ENCODE measurements at places on chromosomes 5 and 9.

DNA sequence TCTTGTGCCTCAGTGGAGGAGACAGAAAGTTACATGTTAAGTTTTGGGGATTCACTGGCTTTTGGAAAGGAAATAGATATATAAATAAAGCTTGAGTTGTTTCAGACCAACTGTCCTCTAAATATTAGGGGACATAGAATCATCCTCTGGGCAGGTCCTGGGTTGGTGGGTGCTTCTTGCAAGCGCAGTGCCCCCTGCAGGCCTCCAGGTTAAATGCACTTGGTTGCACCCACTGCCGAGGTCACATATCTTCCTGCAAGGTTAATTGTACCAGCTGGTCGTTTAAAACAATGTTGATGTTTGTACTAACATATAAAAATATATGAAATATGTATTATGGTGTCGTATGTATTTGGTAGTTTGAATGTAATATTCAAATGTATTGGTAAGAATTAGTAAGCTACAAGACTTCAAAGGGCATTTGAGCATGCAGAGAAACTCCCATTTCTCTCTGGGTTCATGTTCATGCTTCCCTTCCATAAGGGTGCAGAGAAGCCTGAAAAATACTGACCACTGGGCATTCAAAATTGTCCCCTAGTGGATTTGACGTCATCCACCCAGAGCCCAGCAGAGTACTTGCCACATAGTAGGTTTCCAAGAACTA is 87.0 kb downstream of the ZNF618 start:
- DNase-seq, result peak; percentile 1

GRCh38 chr5:66170195-66170919 is 26.3 kb downstream of the SREK1 start:
- DNase-seq, result no peak

- no peak for DNase-seq
Measured at GRCh38 chr5:75214928-75215327, 21.8 kb downstream of the ANKRD31 start.

- DNase-seq, result no peak
Measured at GRCh38 chr9:133943036-133943780, 48.9 kb downstream of the VAV2 start.

- DNase-seq, result no peak
Measured at GRCh38 chr5:118611332-118611945, 376.9 kb downstream of the DTWD2 start.

GRCh38 chr5:135440916-135441315 is 6.2 kb downstream of the DCANP1 start:
- no peak for DNase-seq

DNA sequence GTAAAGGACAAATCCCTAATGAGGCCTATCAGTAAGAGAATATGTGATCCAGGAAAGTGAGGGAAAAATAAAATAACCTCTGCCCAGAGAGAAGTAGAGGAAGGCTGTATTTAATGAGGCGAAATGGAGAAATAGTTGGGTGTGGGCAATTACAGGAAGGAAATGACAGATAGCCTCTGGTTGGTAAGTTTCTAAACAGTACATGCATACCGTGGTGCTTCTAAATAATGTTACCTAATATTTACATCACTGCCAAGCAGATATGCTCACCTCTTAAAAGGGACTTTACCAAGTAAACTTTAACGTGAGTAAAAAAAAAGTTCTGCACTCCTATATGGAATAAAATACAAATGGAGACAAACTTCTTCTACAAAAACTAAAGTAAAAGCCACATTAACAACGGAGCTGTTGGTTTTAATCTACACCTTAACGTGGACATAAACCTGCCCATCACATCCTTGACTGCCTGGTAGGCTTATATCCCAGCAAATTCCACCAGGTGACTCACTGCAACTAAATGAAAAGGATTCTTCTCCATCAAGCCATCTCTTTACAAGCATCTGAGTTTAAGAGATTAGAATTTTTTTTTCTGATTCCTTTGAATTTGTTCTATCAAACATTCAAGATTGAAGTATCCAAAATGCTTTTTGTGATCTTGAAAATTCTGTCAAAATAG is 12.4 kb downstream of the NFIL3 start:
- no peak for DNase-seq

DNA sequence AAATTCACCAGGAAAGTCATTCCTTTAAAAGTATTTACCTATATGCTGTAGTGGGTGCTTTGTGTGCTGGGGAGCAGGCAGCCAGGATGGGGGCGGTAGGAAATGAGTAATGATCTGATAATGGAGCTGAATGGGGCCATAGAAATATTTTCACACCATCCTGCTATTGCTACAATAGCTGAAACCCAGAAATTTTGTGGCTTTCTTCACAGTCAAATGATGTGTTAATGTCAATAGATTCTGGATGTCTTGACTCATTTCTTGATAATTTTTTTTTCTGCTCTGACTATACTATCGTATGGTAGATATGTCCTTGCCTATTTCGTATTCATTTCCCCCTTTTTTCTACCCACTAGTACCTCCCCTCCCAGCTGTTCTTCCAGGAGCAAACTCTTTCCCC is 59.5 kb downstream of the RORB start:
- DNase-seq, result no peak

GRCh38 chr9:127214421-127215267 is 49.9 kb upstream of the GARNL3 start:
- DNase-seq, result peak; percentile 11

DNA sequence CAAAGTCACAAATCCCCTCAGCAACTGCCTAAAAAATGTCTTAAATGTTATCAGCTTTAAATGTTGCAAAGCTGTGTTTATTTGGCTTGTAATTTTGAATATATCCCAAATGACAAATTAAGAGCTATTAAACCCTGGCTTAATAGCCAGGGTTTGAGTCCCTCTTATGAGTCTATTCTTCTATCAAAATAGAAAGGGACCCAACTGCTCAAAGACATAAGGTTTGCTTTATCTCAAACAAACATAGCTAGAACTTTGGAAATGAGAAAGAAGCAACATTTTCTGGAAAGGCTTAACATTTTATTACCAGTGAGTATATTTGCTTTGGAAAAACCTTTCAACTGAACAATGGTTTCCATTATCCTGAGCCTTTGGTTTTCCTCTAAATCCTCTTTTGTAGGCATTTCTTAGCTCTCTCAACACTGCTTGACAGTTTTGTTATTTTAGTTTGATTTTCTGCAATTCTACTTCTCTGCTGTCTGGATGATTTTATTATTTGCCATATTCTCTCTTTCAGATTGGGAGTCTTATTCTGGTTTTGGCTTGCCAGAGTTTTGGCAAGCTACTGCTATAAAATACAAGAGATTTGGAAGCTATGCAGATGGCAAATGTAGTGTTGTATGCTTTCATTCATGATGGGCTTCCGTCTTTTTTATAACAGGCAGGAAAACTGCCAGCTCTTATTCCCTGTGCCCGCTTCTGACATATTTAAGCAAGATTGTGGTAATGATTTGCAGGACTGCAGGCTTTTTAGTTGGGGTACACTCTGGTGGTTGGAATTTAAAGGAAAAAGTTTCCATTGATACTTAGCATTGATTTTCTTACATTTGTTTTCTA is 734.9 kb downstream of the DTWD2 start:
- peak; percentile 7 for DNase-seq

- no peak for DNase-seq
Measured at GRCh38 chr9:106857811-106858470, 5.0 kb upstream of the ZNF462 start.

- no peak for DNase-seq
Measured at GRCh38 chr9:108850293-108850897, 5.4 kb downstream of the ACTL7B start.

DNA sequence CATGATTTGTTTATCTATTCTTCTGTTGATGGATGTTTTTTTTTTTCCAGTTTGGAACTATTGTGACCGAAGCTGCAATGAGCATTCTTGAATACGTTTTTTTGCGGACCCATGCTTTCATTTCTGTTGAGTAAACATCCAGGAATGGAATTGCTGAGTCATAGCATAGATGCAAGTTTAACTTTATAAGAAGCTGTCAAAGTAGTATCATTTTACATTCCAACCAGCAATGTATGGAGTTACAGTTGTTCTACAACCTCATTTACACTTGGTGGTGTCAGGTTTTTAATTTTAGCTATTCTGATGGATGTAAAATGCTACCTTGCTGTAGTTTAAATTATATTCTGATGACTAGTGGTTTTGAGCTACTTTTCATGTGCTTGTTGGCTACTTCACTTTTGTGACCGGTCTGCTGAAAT is 49.0 kb downstream of the NPR3 start:
- DNase-seq, result no peak

DNA sequence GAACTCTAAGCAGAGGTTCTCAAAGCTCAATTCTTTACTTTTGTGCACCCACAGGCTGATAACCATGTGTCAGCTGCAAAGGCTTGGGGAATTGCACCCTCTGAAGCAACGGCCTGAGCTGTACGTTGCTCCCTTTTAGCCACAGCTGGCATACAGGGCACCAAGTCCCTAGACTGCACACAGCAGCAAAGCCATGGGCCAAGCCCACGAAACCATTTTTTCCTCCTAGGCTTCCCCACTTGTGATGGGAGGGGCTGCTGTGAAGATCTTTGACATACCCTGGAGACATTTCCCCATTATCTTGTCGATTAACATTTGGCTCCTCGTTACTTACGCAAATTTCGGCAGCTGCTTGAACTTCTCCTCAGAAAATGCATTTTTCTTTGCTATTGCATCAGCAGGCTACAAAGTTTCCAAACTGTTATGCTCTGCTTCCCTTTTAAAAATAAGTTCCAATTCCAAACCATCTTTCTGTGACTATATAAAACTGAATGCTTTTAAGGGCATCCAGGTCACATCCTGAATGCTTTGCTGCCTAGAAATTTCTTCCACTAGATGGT is 23.0 kb downstream of the KIAA0825 start:
- no peak for DNase-seq

- DNase-seq, result no peak
Measured at GRCh38 chr5:73158313-73158712, 14.7 kb upstream of the TMEM174 start.

DNA sequence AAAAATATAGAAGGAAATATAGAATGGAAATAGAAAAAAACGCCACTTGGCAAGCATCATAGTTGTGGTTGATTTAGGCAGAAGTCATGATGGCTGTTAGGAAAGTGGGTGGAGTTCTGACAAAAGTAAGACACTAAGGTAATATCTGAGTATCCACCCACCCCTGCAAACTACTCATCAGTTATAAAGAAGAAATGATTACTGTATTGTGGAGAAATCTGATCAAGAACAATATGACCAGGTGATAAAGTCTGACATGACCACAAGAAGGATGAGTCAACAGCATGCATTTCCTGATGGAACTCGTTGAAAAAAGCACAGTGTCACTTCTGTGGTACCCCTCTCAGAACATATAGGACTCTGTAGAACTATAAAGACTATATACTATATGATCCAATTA is 343.4 kb upstream of the PAPPA start:
- no peak for DNase-seq

DNA sequence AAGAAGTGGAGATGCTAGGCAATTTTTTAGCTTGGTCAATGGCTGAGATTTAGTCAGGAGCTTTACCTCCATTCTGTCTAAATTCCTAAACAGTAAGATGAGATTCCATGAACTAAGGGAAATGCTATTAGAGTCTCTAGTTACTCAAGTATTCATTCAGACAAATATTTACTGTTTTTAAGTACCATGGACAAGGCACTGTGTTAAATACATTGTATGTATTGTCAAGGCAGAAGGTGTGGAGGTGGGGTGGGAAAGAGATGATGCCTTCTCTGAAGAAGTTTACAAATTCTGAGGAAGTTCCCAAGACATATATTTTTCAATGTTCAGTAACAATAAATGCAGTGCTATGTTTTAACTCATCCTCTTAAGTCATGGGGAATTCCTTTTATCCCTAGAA is 459.9 kb upstream of the NMUR2 start:
- DNase-seq, result no peak

- no peak for DNase-seq
Measured at GRCh38 chr5:149048811-149049210, 14.1 kb downstream of the SH3TC2 start.

DNA sequence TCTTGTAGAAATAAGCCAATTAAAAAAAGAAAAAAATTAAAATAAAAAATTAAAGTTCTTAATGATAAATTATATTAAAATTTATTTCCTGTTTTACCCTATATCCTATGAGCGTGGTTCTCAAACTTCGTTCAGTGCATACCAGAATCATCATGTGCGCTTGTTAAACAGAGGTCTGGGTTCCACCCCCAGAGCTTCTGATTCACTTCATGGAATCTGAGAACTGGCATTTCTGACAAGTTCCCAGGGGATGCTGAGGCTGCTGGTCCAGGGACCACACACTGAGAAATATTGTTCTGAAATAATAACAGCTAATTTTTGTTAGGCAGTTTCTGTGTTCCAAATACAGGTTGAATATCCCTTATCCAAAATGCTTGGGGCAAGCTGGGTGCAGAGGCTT is 79.3 kb downstream of the TMC1 start:
- DNase-seq, result no peak

DNA sequence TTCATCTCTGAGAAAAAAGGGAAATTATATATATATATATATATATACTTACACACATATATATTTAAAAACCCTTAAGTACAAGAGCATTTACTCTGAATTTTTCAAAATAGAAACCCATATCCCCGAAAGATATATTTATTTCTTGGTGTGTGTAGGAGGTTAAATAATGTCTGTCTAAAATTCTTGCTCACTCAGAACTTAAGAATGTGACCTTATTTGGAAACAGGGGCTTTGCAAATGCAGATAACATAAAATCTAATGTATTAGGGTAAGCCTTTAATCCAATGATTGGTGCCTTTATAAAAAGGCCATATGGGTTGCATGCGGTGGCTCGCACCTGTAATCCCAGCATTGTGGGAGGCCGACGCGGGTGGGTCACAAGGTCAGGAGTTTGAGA is 517.3 kb upstream of the TLE4 start:
- DNase-seq, result no peak

- no peak for DNase-seq
Measured at GRCh38 chr5:111954516-111955395, 197.8 kb upstream of the NREP start.

GRCh38 chr9:35726931-35727330 is 5.1 kb downstream of the TLN1 start:
- DNase-seq, result no peak
